ENCODE measurements at places on chromosomes 2 and 18. TPM values are rescaled to one million over a fixed set of nuclear protein-coding genes. Genes with fewer than 3 reads are reported as not detected.

TEX44 gene
- total RNA-seq: not detected

LYPD1 gene
- total RNA-seq: 7.3 TPM

SERPINB11 gene
- not detected for total RNA-seq

POTEC gene
- not detected for total RNA-seq

All from H7 (cell line).